ENCODE measurements at places on chromosomes 1 and 21. TPM values are rescaled to one million over a fixed set of nuclear protein-coding genes. Genes with fewer than 3 reads are reported as not detected.

- DNase-seq: no peak
Measured at GRCh38 chr1:42853116-42853884, 6.9 kb downstream of the ZNF691 start.

- DNase-seq: no peak
Measured at GRCh38 chr1:200775850-200776249, 37.2 kb downstream of the CAMSAP2 start.

Gene FLVCR1
- 18.4 TPM for total RNA-seq

- no peak for DNase-seq
Measured at GRCh38 chr1:60589916-60590315, 492.4 kb upstream of the NFIA start.

- DNase-seq: no peak
Measured at GRCh38 chr1:11138952-11139351, 39.3 kb upstream of the EXOSC10 start.

Gene OR10J1
- not detected for total RNA-seq

DNA sequence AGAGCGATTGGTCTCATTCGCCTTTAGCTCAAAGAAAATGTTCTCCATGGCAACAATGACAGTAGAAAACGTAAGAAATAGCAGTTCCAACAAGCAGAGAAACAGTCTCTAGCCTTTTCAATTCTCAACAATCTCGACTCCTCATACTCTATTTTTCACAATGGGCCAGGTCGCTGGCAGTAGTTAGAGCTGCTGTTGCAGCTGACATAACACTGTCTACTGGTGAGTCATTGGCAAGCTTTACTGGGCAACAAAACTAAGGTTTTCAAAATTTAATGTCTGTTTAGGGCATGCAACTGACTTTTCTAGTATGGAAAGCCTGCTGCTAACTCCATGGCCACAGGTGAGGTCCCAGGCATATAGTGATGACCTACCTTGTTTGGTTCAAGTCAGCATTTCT is 221.1 kb upstream of the KAZN start:
- DNase-seq: no peak

DNA sequence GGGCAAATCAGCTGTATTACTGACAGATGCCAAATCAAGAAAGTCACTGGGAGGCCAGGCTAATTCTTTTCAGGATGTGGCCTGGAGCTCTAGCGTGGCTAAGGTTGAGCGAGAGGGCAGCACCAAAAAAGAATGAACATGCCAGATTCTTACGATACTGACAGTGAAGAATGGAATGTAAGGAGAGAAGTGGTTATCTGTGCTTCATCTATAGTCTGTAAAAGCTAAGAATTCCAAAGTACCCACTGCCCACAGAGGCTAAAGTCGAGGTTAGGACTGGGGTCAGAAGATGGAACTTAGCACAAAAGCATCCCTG is 32.7 kb downstream of the TFAP2E start:
- DNase-seq: no peak

GRCh38 chr1:171344473-171344820 is 30.5 kb downstream of the FMO4 start:
- no peak for DNase-seq

- no peak for DNase-seq
Measured at GRCh38 chr1:67679691-67680090, 5.3 kb upstream of the GADD45A start.

DNA sequence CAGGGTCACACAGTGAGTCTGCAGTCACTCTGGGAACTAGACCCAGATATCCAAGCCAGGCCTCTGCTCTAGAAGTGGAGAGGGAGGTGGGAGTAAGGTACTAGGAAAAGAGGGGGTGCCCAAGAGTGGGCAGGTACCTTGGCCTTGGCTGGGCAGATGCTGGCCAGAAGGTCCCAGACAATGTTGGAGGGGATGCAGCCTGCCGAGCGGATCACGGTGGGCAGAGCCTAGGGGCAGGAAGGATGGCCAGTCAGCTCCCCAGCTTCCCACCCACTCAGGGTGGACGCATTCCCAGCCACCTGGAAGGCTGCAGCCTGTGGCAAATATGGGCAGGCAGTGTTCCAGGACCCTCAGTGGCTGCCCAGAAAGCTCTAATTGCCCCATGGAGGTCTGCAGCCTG is 23.3 kb downstream of the SPOCD1 start:
- DNase-seq: no peak

GRCh38 chr1:190177555-190177954 is 300.1 kb downstream of the BRINP3 start:
- no peak for DNase-seq

DNA sequence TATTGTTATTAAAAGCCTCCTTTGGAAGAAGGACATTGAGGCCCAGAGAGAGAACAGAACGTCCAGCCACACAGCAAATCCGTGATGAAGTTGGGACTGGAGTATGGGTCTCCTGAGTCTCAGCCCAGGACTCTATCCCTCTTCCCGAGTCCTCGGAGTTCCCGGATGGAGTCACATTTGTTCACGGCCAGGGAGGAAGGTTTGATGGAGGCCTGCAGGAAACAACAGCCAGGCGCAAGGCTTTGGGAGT is 357 bp upstream of the TXLNA start:
- DNase-seq: no peak

DNA sequence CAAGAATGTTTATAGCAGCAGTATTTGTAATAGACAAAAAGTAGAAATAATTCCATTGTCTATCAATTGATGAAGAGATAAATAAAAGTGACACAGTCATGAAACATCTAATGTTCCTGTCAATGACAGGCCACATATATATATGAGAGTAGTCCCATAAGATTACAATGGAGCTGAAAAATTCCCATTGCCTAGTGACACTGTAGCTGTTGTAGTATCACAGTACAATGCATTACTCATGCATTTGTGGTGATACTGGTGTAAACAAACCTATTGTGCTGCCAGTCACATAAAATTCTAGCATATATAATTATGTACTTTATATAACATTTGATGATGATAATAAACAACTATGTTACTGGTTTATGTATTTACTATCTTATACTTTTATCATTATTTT is 141.9 kb upstream of the LYPLAL1 start:
- DNase-seq: no peak

Gene KCNN3
- 17.3 TPM for total RNA-seq

DNA sequence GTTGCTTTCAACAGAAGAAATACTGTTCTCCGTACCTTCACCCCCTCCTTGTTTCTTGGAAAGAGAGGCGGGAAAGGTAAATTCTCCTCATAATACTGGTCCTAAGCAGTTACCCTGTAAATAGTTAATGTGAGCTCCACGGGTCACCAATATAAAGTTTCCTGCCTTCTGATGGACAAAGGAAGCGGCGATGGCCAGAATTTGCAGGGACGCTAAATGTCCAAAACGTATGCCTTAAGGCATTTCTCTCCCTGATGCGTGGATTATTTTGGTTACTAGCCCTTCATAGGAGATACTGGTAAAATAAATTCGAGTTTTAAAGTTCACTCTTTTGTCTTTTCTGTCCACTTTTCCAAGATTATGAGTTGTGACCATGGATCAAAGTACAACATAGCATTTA is 898 bp upstream of the PTGS2 start:
- DNase-seq: peak; percentile 5

Gene KPRP
- not detected for total RNA-seq

- peak; percentile 43 for DNase-seq
Measured at GRCh38 chr1:165408518-165408917, 36.4 kb downstream of the RXRG start.

DNA sequence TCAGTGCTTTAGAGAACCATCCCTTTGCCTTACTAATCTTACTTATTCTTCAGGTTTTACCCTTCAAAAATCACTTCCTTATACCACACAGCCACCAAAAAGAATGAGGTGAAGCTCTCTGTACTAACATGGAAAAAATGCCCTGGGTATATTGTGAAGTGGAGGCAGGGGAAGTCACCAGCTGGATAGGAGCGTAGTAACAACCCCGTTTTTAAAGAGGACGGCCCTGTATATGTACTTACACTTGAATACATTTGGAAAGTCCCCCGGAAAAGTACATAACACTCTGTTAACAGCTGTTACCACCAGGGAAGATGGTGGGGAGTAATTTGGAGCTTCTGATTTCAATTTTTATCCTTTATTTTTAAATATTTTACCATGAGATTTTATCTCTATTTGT is 28.2 kb upstream of the KHDRBS1 start:
- no peak for DNase-seq

- peak; percentile 81 for DNase-seq
Measured at GRCh38 chr1:10867138-10867721, 70.8 kb upstream of the CASZ1 start.

DNA sequence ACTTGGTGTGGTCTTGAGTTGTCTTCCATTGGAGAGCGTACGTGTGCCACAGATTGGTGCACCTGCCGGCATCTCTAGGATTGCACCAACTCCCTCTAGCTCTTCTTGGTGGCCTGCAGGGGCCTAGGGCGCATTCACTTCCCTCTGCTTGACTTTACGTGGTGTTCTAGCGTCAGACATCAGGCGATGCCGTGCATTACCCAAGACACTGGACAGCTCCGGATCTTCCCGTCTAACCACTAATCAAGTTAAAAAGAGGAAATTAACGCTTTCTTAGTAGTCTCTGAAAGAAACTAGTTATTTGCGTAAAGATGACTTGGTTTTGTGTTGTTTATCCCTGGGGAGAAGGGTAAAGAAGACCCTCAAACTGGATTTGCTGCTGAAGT is 510 bp upstream of the IL10RB start:
- DNase-seq: no peak

Gene HAO2
- total RNA-seq: not detected

DNA sequence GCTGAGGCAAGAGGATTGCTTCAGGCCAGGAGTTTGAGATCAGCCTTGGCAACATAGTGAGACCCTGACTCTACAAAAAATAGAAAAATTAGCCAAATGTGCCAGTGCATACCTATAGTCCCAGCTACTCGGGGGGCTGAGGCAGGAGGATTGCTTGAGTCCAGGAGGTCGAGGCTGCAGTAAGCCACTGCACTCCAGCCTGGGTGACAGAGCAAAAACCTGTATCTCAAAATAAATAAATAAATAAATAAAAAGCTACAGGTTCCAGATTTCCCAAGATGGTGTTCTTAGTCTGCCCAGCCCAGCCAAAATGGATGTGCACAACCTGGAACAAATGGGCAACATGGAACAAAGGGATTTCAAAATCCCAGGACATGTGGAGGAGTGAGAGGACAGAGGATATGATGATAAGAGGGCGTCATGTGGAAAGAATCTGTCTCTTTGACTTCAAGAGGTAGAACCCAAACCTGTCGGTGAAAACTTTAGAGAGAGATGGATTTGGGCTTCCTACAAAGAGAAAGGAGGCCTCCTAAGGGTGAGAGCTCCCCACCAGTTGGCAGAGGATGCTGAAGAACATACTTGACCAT is 3.2 kb downstream of the EDARADD start:
- no peak for DNase-seq

Gene RAB25
- total RNA-seq: 1.6 TPM

- DNase-seq: no peak
Measured at GRCh38 chr1:209614906-209615305, 31.4 kb downstream of the CAMK1G start.

DNA sequence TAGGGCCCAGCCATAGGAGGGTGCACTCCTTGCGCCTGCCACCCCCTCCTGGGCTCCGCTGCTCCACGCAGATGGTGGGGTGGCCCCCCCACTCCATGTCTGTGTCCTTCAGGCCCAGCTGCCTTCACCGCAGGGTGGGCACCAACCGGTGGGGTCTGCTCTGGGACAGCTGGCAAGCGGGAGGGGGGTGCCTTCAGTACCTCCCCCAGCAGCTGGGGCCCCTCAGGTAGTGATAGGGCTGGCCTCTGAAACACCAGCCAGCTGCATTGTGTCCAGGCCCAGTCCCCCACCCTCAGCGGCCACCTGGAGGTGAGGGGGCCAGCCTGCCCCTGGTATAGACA is 360 bp downstream of the GJC2 start:
- no peak for DNase-seq

- no peak for DNase-seq
Measured at GRCh38 chr1:208787219-208787618, 543.0 kb upstream of the PLXNA2 start.

Gene SLAMF9
- not detected for total RNA-seq

Gene AMY1B
- total RNA-seq: not detected

GRCh38 chr1:18962121-18962721 is 5.7 kb upstream of the IFFO2 start:
- DNase-seq: no peak

GRCh38 chr1:187641463-187641862 is 812.7 kb downstream of the PLA2G4A start:
- no peak for DNase-seq

Gene SUCO
- 81.2 TPM for total RNA-seq

DNA sequence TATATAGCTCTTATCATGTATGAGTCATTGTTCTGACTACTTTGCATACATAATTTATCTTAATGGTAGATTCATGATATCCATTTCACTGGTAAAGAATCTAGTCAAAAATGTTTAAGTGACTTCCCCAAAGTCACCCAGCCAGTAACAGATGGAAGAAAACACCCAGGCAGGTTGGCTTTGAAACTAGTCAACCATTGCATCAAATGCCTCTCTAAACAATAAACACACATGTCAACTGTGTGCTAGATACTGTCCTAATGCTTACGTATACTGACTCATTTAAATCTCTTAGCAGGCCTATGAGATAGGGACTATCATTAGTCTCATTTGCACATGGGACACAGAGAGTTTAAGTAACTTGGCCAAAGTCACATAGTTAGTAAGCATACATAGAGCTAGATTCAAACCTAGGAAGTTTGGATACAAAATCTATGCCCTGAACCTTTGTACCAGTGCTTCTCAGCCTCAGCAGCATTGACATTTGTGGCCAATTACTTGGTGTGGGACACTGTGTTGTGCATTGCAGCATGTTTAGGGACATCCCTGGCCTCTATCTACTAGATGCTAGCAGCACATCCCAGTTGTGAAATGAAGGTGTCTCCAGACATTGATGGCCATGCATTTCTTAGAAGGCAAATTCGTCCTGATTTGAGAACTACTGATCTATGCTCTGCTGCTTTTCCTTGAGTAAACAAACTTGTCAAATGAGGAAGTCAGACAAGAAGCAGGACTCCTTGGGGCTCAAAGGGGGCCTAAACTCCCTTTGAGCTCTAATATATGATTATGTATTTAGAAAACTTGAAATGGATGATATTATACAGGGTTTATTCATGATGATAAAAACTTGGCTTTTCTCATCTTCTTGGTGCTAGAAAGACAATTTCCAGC is 316.3 kb downstream of the KCNH1 start:
- DNase-seq: no peak

DNA sequence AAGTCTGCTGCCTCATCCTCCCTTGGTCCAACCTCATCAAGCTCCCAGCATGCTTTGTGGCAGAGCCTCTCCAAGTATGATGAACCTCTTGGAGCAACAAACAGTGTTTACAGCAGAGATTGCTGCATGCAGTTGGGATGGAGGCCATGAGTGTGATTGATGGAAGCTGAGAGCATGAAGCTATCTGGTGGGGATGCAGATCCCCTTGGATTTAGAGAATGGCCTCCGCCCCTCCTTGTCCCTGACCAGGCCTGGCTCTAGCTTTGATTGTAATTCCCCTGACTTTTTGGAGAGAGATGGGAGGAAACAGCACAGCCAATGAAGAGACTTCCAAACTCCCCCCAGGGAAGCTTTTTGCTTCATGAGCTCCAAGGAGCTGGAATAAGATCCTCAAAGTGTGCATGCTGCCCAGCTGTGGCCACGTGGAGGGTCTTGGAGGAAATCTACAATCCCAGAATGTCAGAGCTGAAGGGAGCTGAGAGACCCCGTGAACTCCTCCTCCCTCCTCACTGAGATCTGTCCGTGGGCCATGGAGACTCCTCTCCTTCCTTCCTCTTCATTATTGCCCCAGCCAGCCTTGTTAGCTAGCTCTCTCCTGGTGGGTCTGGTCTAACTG is 165.3 kb upstream of the USP24 start:
- DNase-seq: no peak

All from endothelial cell (in vitro differentiated cells).